ENCODE measurements at places on chromosomes 6 and 20.

GRCh38 chr20:62494537-62494936, 18.7 kb upstream of the GATA5 start:
- no peak for DNase-seq

- DNase-seq: no peak
Measured at GRCh38 chr20:57451431-57451794, 60.2 kb downstream of the RBM38 start.

DNA sequence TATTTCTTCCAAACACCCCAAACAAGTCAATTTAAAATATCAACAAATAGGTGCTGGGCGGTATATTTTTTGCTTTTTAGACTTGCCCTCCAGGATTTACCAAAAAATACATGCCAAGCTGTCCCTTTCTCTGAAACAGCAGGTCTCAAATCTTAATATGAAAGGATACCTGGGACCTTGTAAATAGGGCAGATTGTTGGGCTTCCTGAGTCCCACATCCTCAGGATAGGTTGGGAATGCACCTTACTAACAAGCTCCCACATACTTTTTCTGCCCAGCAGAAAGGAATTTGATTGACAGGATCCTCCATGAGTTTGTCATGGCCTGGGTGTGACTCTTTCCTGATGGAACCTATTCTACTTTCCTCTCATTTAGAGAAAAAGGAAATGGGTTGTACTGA, 4.9 kb upstream of the SLC24A3 start:
- DNase-seq: no peak

DNA sequence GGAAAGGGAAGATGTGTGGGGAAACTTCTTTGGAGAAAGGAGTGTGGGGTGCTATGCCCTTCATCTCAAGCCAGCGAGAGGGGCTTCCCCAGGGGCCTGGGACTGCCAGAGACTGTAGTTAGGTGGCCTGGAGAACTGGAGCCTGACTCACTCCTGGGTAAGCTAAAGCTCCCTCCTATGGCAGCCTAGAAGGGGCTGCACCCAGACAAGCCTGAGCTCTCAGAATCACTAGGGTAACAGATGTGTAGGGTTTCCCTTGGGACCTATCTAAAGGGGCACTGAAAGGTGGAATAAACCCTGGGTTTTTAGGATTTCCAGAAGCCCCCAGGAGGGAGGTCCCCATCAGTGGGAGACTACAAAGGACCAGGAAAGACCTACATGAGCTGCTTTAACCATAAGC, 1.6 kb upstream of the ARMC2 start:
- no peak for DNase-seq
